SJSA1 (cell line): ENCODE measurements at places on chromosomes 2 and 18. TPM values are rescaled to one million over a fixed set of nuclear protein-coding genes. Genes with fewer than 3 reads are reported as not detected.

- no peak overlapping the region for H3K4me3 ChIP-seq
- H3K27me3 ChIP-seq, result no peaks in the 10 kb centered on the region
- H3K27ac ChIP-seq, result no peak overlapping the region
- no peaks in the 10 kb centered on the region for H3K36me3 ChIP-seq
Measured at GRCh38 chr2:66073172-66073571, 361.8 kb upstream of the MEIS1 start.

Gene ID2
- total RNA-seq, result 161 and 209 TPM in 2 replicates

DNA sequence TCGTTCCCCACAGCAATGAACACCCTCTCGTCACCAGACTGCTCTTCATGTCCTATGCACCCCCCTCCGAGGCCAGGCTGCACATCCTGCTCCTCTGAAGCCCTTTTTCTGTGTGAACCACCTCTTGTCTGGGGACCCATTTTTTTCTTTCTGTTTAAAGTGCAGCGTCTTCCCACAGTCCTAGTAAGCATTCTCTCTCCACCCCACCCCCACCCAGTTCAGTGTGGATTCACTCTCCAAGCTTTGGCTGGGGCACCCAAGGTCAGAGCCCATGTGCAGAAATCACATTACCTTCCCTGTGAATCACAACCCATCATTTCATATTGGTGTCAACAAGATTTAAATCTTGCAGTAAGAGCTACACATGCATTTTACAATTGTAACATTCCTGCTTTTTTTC is 26.4 kb upstream of the PKDCC start:
- H3K27ac ChIP-seq, result no peak overlapping the region
- no peaks in the 10 kb centered on the region for H3K27me3 ChIP-seq
- peaks cover 12% of the 10 kb centered on the region for H3K4me1 ChIP-seq
- H3K36me3 ChIP-seq, result no peaks in the 10 kb centered on the region

GRCh38 chr2:128445523-128445900 is 126.8 kb upstream of the HS6ST1 start:
- peaks cover 28% of the 10 kb centered on the region for H3K4me1 ChIP-seq
- H3K27me3 ChIP-seq, result no peaks in the 10 kb centered on the region
- no peak overlapping the region for H3K4me3 ChIP-seq
- DNase-seq, result peak; percentile 23
- H3K36me3 ChIP-seq, result no peaks in the 10 kb centered on the region

Gene TYMS
- total RNA-seq, result 113 and 123 TPM in 2 replicates

Gene CCBE1
- total RNA-seq, result 5.1 and 6.6 TPM in 2 replicates

Gene STAT4
- total RNA-seq, result 0.89 and 8.2 TPM in 2 replicates

Gene MARCHF4
- 2.5 and 4.3 TPM in 2 replicates for total RNA-seq

- H3K4me3 ChIP-seq, result no peak overlapping the region
- H3K36me3 ChIP-seq, result no peaks in the 10 kb centered on the region
- H3K27me3 ChIP-seq, result peaks cover 19% of the 10 kb centered on the region
- peaks cover 3% of the 10 kb centered on the region; the same call in 1 of the 2 replicates for H3K4me1 ChIP-seq
Measured at GRCh38 chr2:118773826-118774225, 73.6 kb downstream of the EN1 start.

DNA sequence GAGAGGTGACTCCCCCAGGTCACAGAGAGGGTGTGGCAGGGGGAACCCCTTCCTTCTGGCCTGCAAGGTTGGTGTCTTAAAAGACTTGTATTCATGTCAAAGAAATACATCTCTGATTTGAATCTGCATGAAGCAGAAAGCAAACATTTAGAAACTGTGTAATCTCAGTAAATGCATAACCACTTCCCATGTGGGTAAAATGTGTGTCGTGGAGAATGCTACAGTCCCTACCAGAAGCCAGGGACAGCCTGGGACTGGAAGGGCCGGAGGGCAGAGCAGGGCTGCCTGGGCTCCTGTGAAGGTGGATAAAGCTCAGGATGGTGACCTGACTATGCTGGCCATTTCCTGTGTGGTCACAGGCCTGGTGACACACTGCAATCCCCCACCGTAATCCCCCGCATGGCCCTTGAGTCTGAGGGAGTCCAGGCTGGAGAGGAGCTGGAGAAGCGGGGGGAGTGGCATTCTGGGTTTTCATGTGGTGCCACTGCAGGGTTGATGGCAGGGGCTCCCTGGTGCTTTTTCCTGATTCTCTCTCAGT is 102.2 kb downstream of the LRRC30 start:
- H3K27ac ChIP-seq, result no peak overlapping the region
- H3K27me3 ChIP-seq, result no peaks in the 10 kb centered on the region
- H3K4me3 ChIP-seq, result no peak overlapping the region
- H3K36me3 ChIP-seq, result no peaks in the 10 kb centered on the region
- DNase-seq, result no peak

DNA sequence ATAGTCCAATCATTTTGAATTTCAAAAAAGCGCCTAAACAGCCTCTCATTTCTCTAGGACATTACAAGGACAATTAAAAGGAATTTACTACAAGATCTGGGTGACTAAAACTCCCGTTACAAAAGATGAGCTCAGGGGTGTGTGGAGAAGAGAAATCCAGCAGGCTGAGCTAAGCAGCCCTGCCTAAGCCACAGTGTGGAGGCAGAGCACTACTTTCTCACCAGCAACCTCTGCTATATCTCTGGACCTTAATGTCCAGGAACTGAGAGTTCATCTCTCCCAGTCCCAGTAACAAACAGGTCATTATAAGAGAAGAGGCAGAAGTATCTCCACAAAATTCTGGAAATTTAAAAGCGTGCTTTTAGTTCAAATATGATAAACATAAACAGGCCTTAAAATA is 18.9 kb upstream of the ANKRD62 start:
- H3K27me3 ChIP-seq, result peaks cover 8% of the 10 kb centered on the region; the same call in 1 of the 2 replicates
- no peak for DNase-seq
- no peak overlapping the region for H3K27ac ChIP-seq
- H3K4me3 ChIP-seq, result no peak overlapping the region

Gene GKN2
- not detected in 2 replicates for total RNA-seq

DNA sequence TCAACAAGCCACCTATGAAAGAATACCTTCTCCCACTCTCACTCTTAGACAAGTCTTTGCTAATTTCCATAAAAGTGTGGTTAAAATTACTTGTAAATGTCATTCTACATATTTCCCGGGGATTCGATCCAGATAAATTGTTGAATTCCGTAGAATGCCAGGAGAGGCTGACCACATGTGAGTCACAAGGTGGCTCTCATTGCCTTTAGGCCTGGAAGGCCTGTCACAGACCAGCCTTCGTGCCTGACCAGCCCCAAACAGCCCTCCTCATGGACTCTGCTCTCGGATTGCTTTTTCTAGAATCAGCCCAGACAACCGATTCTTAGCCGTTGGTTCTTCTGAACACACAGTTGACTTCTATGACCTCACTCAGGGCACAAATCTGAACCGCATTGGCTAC is 86.0 kb downstream of the RTN4 start:
- H3K4me3 ChIP-seq, result no peak overlapping the region
- DNase-seq, result no peak
- H3K27ac ChIP-seq, result no peak overlapping the region

- no peak overlapping the region for H3K27ac ChIP-seq
- no peak for DNase-seq
- no peaks in the 10 kb centered on the region for H3K27me3 ChIP-seq
- H3K4me1 ChIP-seq, result no peaks in the 10 kb centered on the region
Measured at GRCh38 chr2:27152796-27153464, 4.1 kb downstream of the TCF23 start.

DNA sequence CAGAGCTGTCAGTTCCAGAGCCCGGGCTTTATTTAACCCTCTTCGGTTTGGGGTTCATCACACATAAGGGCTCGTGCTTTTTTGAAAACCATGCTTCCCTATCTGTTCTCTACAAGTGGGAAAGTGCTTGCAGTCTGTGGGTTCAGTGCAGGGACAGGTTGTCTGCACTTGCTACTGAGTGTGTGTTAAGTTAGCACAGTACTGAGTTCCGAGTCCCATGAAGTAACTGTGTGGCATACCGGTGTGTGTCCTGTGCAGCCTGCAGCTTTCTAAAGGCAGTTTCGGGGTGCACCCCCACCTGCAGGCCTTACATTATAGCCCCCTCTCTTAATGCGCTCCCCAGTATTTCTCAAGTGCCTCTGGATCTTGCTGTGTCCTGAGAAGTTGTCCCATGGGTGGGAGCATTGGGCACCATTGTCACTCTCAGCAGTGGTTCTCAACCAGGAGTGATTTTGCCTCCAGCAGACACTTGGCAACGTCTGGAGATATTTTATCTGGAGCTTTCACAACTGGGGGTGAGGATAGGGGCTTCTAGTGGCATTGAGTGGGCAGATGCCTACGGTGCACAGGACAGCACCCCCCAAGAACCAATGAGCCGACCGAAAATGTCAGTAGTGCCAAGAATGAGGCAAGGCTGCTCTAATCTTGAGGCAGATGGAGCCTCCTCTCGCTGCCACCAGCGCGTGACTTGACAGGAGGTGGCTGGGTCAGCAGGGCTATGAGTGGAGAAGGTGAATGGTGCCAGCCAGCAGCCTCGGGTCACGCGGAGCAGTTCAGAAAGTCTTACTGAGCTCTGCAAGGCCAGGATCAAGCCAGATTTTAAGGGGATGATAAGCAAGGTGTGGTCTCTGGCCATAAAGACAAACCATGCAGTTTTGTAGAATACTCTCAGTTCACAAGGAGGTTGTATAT is 152.2 kb downstream of the SMAD7 start:
- peaks cover 100% of the 10 kb centered on the region for H3K36me3 ChIP-seq
- H3K27ac ChIP-seq, result no peak overlapping the region
- DNase-seq, result no peak

Gene CDCA7
- total RNA-seq, result 54.4 and 60.7 TPM in 2 replicates

DNA sequence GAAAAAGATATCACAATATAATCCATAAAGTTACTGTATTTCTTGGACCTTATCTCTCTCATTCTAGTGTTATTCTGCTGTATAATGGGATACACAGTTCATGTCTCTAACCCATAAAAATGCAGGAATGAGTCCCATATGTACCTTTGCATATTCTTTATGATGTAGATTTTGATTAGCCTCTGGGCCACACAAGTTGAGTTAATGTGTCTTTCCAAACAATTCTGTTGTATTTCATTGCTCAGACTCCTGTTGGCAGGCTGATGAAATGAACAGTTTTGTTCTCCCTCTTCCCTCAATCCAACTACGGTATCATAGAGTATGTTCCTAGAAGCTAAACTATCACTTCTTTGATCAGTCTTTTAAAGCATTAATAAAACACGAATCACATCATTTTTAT is 113.2 kb upstream of the SATB2 start:
- no peaks in the 10 kb centered on the region for H3K36me3 ChIP-seq
- H3K27ac ChIP-seq, result no peak overlapping the region
- DNase-seq, result no peak
- H3K27me3 ChIP-seq, result peaks cover 6% of the 10 kb centered on the region; the same call in 1 of the 2 replicates
- H3K4me3 ChIP-seq, result no peak overlapping the region

GRCh38 chr18:9337873-9338272 is 3.3 kb downstream of the TWSG1 start:
- H3K36me3 ChIP-seq, result peaks cover 59% of the 10 kb centered on the region
- no peak for DNase-seq
- H3K4me3 ChIP-seq, result no peak overlapping the region
- peaks cover 24% of the 10 kb centered on the region for H3K4me1 ChIP-seq
- peak overlapping the region; percentile 25; the same call in 1 of the 2 replicates for H3K27ac ChIP-seq

- H3K36me3 ChIP-seq, result no peaks in the 10 kb centered on the region
- no peak for DNase-seq
- no peaks in the 10 kb centered on the region for H3K4me1 ChIP-seq
- no peak overlapping the region for H3K27ac ChIP-seq
Measured at GRCh38 chr2:138713069-138713496, 67.1 kb downstream of the NXPH2 start.

Gene GULP1
- 108 and 135 TPM in 2 replicates for total RNA-seq

- no peaks in the 10 kb centered on the region for H3K4me1 ChIP-seq
- no peak overlapping the region for H3K27ac ChIP-seq
- no peaks in the 10 kb centered on the region for H3K27me3 ChIP-seq
- H3K36me3 ChIP-seq, result no peaks in the 10 kb centered on the region
- H3K4me3 ChIP-seq, result no peak overlapping the region
Measured at GRCh38 chr2:129334128-129334527, 645.3 kb upstream of the RAB6C start.

DNA sequence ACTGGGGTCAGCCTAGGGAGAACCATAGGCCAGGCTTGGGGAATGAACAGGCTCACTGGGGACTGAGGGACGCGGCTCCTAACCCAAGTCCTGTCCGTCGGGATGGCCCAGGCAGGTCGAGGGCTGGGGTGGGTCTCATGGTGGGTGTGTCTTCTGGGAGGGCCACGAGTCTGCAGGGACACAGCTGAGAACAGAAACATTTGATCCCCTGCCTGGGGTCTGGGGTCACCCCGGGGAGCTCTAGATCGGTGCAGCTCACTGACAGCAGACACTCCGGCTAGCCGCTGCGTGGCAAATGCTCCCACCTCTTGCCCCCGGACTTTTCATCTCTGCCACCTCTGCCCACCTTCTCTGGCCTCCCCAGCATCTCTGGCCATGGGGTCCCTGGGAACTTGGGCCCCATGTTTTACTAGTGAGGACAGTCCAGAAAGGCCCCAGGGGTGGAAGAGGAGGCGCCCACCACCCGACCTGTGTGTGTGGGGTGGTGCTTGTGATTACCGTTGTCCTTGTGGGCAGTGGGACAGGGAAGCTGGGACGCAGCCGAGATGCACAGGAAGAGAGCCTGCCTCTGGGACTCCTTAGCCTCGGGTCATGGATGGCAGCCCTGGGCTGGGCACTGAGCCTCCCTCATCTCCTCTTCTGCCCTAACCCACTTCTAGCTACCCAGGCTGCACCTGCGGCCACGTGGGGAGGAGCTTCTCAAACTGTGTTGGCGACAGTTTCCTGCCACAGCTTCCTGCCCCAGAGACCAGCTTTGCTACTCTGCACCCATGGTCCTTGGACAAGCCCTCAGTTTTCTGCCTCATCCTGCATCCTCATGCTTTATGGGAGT is 4.9 kb downstream of the ZAP70 start:
- no peak overlapping the region for H3K27ac ChIP-seq
- no peak for DNase-seq
- 0 out of 2 replicates have a peak, but pooled peaks cover 5% of the 10 kb centered on the region for H3K27me3 ChIP-seq
- H3K36me3 ChIP-seq, result no peaks in the 10 kb centered on the region
- no peak overlapping the region for H3K4me3 ChIP-seq
